Sigmoid colon (tissue), 7 donors: ENCODE measurements at places on chromosomes 3 and 15.

- peak; percentile 28 for DNase-seq
Observed at GRCh38 chr3:134369861-134370596, 4.2 kb downstream of the AMOTL2 start.

DNA sequence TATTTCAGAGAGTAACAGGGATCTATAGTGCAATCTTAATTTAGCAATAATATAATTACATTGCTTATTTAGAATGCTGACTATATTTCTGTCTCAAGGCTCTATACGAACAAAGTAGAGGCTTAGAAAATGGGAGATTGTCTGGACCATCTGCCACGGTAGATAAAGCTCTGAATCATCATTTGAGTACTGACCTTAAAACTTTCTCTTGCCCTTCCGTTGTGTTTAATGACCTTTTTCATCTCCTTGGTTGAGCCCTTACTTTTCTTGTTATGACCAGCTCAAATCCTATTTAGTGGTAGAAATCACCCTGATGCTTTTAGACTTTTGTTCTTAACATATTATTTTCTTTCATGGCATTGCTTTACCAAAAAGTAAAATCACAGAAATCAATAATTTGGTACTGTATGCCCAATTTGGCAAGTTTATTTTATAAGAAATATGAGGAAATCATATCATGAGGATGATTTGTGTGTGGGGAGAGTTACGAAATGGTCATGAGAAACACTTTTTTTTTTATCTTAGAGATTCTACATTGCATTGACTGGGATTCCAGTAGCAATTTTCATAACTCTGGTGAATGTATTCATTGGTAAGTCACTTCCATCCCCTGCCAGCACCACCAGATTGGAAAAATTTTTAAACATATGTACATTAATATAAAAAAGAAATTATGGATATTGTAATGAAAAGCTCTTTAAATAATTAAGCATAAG lies 11.0 kb downstream of the NDUFB5 start:
- no peak for DNase-seq

- DNase-seq, result no peak
Observed at GRCh38 chr15:99651023-99651807, 82.0 kb downstream of the LYSMD4 start.

GRCh38 chr15:83358972-83359564 lies 74.6 kb upstream of the BNC1 start:
- DNase-seq, result no peak
